Activated CD4-positive, alpha-beta T cell treated with anti-CD3 and anti-CD28 coated beads for 1 hour (primary cell): ENCODE measurements at places on chromosomes 5 and 9.

DNA sequence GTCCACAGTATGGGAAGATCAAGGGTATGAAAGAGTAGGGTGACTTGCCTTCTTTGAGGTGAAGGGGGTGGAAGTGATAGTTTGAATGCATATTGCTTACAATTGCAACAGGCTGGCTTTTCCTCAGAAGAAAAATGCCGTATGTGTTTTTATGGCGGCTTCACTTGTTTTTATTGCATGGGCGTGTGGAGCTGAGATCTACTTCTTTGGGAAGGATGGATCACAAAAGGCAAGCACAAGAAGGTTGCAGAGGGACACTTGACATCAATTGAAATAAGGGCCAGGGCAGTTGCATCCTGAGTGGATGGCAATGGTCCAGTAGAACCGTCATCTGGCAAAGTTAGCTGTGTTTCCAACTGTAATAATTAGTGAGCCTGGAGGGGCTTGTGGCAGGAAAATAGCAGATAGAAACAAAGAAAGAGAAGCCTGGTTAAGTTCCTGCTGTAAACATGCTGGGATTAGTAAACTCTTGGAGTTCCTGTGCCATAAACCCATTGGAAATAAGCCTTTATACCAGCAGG, 138.4 kb downstream of the NTRK2 start:
- no peak for DNase-seq

DNA sequence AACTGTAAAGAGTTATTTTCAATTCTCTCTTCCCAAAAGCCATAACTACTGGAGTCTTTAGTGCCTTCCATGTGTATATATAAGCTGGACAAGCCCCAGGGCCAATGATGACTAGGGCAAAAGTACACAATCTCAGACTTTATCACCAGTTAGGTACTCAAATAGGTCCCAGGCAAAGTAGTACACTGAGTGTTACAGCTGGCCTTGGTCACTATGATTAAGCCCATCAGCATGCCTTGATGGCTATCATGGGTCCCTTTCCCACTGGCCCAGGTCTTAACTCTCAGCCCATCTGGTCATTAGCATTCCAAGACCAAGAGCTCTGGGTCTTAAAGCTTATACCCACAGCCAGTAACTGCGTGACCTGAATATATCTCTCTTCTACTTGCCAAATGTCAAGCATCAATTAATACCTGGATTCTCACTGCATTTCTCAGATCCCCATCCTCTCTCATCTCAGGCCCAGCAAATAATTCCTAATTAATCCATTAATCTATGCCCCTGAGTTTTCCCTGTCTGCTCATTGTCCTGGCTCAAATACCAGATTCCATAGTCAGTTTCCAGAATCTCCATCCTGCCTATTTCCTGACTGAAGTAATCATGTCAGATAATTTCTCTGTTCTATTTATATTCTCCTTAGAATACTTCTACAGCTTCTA, 62.3 kb downstream of the NR6A1 start:
- DNase-seq = no peak

DNA sequence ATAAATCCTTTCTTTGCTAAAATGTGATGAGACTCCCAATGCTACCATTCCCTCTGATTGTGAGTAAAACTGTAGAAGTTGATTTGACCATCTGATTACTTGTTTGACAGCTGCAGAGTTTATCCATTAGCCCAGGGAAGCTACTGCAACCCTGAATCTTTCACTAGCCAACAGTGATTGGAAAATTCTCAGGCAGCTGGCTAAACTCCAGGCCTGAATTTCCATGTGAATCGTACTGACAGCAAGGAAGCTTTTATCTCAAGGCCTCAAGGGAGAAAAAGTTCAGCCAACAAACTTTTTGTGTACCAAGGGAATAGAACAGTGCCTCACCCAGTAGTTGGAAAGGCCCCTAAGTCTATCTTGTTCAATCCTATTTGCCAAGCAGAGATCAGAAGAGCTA, 246.7 kb upstream of the TRPM3 start:
- no peak for DNase-seq

DNA sequence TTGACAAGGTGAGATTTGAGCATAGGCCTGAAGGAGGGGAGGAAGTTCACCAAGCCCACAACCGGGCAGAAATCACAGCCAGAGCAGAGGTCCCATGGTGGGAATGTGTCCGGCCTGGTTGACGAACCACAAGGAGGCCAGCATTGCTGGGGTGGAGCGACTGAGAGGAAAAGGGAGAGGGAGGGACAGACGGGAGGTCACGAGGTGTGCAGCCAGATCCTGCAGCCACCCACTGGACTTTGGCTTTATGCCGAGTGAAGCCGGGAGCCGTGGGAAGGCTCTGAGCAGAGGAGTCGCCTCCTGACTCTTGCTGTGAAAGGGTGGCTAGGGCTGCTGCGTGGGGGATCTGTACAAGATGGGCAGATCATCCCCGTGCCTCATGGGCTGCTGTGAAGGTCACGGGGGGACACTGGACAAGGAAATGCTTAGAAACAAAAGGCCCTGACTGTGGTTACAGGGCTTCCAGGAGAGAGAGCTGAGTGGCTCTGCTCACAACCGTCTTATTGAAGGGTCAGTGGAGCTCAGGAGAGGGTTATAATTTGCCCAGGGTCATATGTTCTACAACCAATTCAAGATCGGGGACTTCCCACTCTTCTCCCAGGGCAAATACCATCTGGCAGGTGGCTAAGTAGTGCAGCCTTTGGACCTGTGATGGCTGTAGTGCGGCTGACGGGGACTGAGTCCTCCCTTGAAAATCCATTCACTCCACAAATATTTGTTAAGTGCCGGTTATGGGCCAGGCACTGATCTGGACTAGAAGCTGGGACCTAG, 15.6 kb upstream of the CD74 start:
- no peak for DNase-seq

DNA sequence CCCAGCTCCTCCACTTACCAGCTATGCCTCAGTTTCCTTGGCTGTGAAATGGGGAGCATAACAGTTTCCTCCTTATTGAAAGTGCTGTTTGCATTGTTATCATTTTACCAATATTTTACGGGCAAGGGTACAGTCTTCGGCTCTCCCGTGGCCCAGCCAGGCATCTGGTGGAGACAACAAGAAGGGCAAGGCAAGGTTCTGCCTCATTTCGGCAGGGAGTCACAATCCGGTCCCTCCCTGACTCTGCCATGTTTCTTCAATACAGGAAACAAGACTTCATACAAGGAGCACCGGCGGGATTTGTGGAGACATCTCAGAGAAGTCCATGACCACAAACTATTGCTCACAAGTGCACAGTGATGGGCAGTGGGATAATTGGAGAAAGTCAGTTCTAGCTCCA, 174.0 kb downstream of the FGF18 start:
- DNase-seq = no peak

- no peak for DNase-seq
Observed at GRCh38 chr5:82839881-82840280, 237.3 kb downstream of the TMEM167A start.

DNA sequence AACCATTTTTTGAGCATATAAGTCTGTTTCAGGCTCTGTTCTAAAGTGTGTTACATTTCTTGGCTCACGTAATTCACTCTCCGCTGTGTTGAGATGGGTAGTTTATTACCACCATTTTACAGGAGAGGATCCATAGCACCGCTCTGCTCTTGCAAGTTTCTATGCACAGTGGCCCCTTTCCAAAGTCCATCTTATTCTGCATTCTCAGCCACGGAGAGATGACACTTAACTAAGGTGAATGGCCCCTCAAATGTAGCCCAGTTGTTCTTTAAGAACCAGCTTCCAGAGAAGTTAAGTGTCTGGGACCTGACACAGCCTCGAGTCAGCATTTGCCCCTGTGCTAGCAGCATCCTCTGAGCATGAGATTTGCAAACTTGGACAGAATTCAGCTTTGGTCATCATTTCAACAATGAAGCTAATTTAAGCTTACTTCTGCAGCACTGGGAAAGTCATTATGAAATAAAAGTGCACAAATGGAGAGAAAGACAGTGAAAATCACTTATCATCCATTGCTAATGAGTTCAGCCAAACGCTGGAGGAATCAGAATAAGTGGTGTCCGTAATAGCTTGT, 61.9 kb downstream of the FAM78A start:
- DNase-seq = no peak

DNA sequence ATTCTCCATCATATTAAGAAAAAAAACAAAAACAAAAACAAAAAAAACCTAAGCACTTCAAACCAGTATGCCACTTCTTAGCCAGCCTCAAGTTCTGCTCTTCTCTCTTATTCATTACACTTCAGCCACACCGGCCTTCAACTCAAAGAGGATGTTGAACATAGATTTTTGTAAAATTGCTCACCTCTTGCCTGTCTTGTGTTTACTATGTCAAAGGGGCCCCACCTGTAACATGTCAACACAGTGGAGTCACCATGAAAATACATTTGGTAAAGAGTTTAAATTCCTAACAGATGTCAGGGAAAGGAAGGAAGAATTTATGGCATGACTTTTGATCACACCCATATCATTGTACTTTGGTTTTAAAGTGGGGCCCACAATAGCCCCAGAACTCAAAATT, 121.1 kb upstream of the GHR start:
- no peak for DNase-seq

DNA sequence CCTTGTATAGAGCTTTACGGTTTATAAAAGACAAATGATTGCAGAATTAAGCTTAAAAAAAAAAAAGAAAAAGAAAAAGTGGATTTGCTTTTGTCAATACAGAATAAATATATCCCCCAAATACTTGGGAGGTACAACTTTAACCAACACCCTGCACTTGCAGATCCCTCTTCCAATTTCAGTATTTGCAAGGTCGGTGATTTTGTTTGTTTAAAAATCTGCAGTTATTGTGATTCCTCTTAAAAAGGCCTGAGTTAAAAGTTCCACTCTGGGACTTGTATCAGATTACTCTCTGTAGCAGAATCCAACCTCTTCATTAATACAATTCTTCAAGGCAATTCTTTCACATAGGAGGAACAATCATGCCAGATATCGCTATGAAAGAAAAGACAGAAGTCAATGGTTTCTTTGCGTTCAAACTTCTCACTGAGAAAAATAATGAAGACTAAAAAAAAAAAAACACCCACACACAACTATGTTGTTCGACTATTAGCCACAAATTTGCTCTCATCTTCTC, 400.9 kb downstream of the EBF1 start:
- DNase-seq = no peak

DNA sequence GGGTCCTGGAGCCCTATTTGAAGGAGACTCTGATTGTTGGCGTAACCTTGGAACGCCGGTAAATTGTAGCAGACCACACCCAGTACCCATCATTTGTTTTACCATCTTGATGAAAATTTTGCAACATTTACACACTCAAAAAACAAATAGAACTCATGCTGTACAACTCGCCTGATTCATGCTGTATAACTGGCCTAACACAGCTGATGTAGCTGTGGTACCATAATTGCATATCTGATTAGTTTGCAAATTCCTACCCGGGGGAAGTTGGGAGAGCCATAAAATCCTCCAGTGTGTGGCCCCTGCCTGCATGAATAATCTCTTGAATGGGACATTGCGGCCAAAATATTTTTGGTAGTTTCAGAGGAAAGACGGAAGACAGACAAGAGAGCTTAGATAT, 9.7 kb downstream of the NIPAL4 start:
- no peak for DNase-seq

DNA sequence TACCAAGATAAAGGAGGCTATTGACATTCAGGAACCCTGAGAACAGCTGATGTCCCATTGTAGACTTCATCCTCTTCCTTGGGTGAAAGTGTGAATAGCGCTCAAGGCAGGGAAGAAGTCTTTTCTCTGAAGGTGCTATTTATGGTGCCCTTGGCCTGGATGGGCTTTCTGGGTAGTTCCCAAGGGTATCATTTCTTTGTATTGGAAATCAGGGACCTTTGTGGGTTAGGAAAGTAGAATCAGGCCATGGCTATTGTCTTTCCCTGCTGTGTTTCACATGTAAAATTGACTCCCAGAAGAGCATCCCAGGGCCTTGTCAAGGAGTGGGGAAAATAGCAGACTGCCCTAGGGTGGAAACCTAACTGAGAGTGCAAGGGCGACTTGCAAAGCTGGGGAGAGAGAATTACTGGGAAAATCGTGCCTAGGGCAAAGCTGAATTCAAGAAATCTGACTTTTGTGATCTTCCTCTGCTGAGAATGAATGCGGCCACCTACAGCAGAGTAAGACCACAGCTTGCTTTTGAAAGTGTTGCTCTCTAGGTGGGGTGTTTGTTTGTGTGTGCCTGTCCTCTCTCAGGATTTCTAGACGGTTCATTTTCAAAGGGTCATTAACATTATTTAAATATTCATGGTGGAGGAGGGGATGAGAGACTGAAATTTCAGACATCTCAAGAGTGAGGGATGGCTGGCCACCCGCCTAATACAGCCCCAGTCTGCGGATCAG, 160.6 kb downstream of the C9orf152 start:
- no peak for DNase-seq

DNA sequence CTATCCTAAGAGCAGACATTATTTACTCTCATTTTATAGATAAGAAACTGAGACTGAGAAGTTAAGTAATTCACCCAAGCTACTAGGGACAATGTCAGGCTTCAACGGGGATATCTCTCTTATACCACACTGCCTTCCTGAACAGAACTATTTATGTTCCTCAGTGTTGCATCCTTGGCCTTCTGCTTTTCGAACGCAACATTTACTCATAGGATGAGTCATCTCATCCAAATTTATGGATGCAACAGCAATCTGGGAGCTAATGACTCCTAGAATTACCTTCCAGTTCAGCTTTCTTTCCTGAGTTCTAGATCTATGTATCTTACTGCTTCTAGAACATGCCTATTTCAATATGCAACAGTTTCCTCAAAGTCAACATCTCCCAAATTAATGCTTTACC, 103.6 kb upstream of the PAM start:
- no peak for DNase-seq

- no peak for DNase-seq
Observed at GRCh38 chr5:10511741-10512640, 51.9 kb upstream of the ANKRD33B start.

DNA sequence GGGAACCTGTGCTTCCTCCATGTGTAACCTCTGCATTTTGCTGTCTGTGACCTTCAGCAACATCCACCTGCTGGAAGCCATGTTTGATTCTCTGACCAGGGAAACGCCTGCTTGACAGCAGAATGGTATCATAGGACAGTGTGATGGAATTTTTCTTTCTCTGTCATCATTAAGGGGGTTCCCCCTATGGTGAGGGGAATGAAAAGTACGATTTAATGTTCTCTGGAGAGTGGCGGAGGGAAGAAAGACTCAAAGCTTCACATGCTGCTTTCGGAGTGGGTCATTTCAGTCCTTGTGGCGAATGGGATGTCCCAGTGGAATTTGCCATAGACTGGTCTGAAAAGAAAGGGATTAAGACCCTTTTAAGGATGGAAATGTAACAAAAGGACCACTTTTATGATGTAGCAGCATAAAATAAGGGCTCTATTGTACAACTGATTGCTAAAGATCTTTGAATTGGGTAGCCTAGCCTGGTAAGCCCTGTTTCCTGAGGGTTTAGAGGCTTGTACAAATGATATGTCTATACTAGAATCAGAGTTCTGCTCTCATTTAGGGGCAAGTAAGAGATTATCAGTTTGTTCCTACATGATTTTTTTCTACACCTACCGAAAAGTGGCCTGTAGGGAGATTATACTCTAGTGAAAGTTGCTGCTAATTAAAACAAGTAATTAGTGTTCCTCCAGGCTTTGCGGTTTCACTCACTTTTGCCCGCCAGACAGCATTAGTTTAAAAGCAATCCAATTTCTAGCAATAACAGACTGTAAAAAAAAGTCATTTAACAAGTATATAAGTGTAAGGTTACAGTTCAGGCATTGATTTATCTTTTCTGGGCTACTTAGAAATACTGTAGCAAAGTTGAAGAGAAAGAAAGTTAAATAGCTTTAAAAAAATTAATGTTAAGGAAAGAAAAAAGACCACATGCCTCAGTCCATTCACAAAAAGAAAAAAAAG, 904.5 kb downstream of the NR2F1-AS1 start:
- DNase-seq = no peak

- no peak for DNase-seq
Observed at GRCh38 chr5:134131165-134131564, 16.7 kb downstream of the TCF7 start.
